NCI-H1048 (cell line): ENCODE measurements at places on chromosomes 12 and 14.

GRCh38 chr12:64008596-64008995 lies 164.1 kb downstream of the SRGAP1 start:
- no peak for DNase-seq

GRCh38 chr12:32650508-32650907 lies 28.6 kb upstream of the DNM1L start:
- no peak for DNase-seq

GRCh38 chr12:114361545-114361944 lies 44.4 kb downstream of the TBX5 start:
- no peak for DNase-seq

DNA sequence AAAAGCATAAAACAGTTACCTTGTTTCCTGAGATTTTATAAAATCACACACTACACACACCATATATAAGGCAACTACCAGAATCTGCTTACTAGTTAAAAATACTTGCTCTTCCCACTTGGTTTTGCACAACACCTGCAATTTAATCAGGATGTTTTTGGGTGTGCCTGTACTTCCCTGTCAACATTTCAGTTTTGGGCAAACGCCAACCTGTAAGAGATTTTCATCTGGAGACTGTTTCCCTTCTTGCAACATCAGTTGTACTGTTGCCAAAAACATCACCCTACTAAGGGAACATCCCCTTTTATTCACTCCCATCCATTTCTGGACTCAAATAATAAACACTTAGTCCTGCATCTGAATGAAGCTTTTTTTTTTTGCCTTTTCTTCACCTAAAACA lies 172.3 kb downstream of the DUSP6 start:
- DNase-seq, result no peak

- no peak for DNase-seq
These were observed 697 bp upstream of the HOXC5 start for GRCh38 chr12:54032086-54032619.

- DNase-seq, result no peak
These were observed 34.9 kb upstream of the GALNT8 start for GRCh38 chr12:4685317-4685716.
